Breast epithelium (tissue), 4 donors: ENCODE measurements at places on chromosomes 1 and 21.

DNA sequence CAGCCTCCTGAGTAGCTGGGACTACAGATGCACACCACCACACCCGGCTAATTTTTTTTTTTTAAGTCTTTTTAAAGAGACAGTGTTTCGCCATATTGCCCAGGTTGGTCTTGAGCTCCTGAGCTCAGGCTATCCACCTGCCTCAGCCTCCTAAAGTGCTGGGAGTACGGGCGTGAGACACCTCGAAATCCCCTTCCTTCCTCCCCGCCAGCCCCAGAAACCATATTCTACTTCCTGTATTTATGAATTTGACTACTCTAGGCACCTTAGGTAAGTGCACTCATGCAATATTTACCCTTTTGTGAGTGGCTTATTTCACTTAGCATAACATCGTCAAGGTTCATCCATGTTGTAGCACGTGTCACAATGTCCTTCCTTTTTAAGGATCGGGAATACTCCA is 6.9 kb upstream of the LRP8 start:
- DNase-seq: peak; percentile 0

DNA sequence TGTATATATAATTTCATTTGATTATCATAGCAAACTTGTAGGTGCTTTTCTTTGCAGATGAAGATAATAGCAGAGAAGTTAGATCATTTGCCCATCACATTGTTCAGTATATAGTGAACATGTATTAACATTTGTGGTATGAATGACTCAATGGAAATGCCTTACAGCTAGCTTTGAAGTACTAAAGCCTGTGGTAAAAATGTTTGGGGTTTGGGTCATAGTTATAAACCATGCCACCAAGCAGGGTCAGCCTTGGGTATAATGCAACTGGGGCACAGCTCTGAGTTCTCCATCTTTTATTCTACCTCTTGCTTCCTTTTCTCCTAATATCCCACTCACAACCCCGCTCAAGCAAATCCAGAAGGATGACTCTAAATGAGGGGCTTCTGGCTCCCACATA is 141.6 kb downstream of the KCNT2 start:
- DNase-seq: no peak

GRCh38 chr1:29196863-29197589 is 15.3 kb upstream of the SRSF4 start:
- DNase-seq: no peak

GRCh38 chr1:219066631-219067349 is 106.9 kb upstream of the LYPLAL1 start:
- DNase-seq: no peak

DNA sequence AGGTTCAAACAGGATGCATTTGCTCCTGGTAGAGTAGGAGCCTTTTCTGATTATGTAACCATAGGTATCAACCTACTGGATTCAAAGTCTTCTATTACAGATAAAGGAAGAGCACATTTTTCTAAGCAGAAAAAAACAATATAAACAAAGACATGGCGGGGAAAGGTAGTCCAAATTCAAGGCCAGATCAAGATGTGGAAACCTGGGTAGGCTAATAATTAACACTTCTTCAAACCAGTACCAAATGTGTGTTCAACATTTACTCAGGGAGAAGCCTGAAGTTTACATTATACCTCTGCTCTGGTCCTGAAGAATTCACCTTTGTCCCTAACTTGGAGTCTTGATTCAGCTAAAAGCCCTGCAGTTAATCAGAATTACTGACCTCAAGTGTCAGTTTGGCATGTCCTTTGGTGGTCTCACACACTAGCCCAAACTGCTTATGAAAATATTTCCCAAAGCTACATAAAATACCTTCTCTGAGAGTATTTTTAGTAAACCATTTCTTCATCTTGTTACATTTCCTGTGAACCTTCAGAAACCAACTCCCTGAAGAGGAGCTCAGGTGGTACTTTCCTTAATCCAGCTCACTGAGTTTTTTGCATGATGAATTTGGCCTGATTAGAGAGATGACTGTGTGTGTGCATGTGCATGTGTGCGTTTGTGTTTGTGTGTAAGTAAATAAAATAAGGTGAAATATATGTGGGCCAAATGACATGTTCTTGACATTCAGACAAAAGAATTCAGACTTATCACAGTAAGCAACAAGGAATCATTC is 70.2 kb downstream of the TOR3A start:
- DNase-seq: no peak

GRCh38 chr1:24308365-24309015 is 10.7 kb upstream of the GRHL3 start:
- no peak for DNase-seq

DNA sequence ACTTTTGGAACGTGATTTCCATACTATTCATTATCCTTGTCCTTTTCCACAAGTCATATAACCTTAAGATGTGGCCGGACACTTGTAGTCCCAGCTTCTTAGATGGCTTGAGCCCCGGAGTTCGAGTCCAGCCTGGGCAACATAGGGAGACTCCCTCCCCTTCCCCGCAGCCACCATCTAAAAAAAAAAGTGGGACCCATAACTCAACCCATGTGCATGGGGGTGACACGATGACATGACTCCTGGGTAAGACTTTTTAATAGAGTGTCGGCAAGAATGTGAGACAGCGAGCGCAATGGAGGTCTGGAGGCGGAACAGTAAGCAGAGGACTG is 25.7 kb downstream of the MIA3 start:
- no peak for DNase-seq

DNA sequence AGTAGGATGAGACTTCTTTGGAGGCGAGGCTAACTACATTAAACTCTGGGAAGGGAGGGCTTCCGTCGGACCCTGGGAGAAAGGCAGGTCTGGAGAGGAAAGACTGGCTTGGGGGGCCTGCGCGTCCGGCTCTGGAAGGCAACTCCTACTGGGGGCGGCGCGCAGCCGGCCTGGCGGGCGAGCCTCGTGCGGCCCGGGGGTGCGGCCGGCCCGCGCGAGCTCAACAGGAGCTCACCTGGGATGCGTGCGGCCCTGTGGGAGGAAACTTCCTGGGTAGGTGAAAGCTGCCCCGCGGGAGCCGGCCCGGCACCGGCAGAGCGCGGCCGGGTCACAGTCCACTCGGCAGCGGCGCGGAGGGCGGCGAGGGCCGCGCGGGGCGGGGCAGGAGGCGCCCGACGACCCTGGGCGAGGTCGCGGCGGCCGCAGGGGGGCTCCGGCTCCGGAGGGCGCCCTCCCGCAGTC is 449 bp downstream of the EPS15 start:
- DNase-seq: peak; percentile 55

DNA sequence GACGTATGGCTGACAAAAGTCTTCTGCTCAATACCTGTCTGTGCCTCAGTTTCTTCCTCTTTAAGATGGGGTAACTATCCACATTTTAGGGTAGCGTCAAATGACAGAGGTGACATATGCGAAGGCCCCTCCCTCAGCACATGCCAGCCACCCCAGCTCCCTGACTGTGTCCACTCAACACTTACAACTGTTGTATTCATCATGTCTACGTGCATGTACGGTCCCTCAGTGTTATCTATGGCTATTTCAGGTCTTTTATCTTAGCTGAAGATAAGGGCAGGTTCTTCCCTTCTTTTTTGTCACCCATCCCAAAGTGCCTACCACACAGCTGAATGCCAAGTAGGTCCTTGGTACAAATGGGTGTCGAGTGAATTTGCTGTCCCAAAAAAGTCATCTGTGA is 8.3 kb upstream of the C1orf198 start:
- no peak for DNase-seq

DNA sequence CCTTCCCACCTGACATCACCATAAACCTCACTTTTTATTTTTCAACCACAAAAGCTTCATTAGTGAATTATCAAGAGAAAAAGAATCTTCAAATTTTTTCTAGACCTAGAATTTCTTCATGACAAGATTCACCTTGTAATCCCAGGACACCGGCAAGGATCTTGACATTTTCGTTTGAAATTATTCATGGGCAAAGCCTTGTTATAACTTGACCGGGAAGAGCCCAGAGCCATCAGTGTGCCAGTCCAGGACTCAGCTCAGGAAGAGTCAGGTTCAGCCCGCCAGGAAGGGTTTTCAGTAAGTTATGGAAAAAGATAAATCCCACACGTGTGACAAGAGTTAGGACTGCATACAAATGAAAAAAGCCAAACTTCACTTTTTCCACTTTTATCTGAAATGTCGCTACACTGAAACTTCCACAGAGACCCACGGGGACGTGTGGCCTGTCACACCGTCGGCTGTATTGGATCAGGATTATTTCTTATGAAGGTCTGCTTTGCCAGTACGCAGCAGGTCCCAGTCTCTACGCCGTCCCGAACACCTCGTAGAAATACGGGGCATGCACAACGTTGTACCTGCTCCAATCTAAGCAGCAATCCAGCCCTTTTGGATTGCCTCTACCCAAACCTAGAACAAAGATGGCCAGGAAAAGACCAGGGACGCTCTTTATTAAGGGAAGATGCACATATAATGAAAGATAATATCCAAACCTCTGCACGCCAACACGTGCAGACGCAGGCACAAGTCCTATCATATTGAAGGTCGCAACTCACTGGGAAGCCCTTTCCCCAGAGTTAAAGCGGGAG is 916 bp downstream of the F3 start:
- no peak for DNase-seq

DNA sequence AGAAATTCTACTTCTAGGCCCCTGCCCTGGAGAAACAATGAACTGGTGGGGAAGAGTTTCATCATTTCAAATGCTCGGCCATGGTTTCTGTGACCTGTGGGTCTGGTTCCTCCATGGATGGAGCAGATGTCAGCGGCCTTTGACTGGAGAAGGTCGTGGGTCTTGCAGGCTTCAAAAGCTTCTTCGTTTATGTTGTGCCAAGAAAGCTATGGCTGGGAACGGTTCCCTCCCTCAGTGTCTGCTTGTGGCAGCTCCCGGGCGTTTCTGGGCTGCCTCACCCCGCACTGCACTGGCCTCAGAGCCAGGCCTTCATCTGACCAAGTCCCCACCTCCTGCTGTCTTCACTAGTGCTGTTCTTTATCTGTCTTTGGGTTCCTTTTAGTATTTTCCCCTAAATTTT is 46.4 kb upstream of the POFUT2 start:
- no peak for DNase-seq

DNA sequence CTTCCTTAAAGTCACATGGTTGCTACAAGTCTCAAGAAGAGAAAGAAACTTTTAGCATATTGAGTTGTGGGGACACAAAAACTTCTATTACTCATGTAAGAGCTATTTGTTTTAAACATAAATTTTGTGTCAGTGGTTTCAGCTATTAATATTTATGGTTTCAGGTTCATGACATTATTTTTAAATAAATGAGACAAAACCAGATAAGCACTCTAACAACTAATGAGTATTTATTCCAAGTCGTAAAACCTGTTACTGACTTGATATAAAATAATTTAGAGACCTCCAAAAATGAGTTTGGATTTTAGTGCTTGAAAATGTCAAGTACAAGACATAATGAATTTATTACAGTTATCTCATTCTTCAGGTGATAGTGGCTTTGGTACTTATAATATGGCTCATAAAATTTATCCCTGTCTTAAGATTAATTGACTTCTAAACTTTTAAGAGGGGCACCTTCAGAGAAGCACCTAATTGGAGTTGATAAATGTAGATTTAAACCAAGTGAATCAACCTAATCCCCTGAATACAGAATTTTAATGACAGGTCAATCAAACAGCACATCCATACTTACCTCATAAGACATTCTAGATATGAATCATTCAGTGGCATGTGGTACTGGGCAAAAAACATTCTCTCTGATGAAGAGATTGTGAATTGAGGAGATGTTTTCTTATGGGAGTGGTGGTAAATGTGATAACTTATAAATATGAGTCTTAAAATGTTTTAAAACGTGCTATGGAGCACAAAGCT is 167.7 kb upstream of the PTGFR start:
- DNase-seq: no peak

DNA sequence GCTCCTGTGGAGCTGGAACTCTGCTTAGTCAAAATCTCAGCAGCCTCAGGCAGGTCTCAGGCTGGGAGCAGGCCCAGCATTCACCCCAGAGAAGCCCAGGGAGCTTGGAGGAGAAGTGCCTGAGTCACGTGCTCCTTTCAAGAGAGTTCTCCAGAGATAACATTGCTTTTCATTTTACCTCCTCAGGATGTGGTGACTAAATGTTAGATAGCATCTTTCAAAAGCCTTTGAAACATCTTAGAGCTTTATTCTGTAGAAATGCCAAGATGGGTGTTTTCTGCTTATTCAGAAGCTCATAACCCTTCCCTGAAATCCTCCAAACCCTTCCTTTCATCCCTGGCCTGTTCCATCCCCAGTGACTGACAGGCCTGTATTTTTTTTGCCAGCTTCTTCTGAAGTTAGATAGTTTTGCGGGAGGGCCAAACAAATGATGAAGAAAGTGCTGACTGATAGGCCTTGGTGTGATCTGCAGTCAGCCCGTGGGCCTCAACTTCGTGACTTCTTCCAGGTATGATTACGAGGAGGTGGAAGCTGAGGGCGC is 58.0 kb downstream of the PGM1 start:
- DNase-seq: no peak
